ENCODE measurements at places on chromosomes 7 and 10.

DNA sequence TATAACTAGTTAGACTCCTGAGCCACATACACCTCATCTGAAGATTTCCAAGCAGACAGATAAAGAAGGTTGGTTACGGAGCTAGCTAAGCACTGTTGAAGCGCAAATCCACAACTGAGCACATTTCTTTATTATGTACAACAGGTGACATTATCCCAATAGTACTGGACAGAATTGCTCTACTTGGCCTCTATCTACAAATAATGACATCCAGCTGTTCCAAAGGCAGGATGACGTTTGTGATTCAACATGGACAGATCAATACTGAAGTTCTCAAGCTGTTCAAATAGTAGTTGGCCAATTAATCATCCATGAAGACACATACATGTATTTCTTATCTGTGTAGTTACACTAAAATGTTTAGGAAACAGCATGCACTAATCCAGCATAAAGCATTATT, 101.0 kb downstream of the UBE2H start:
- DNase-seq = no peak

GRCh38 chr7:132915647-132916046, 166.2 kb downstream of the CHCHD3 start:
- no peak for DNase-seq

- no peak for DNase-seq
These were observed 46.4 kb downstream of the AOAH start for GRCh38 chr7:36677769-36678437.

- DNase-seq = no peak
These were observed 40.5 kb downstream of the PDE6C start for GRCh38 chr10:93652857-93653256.

- no peak for DNase-seq
These were observed 265.9 kb upstream of the DGKB start for GRCh38 chr7:15168489-15168888.

DNA sequence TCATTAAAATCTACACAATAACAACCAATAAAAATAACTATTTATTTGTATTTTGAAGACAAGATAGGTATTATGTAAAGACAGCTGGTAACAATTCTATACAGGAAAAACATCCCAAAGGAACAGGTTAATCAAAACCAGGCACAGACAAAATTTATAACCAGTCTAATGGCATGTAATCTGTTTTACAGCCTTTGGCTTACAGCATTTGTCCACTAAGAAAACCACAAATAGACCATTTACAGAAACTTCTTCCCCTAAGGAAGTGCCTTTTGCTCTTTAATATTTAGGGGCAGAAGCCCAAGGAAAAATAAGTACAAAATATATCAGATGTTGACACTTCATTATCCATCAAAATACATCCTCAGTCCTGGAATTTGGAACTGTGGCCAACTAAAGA, 65.0 kb downstream of the SVIL start:
- no peak for DNase-seq

GRCh38 chr7:31104361-31105255, 52.5 kb downstream of the ADCYAP1R1 start:
- DNase-seq = peak; percentile 30

DNA sequence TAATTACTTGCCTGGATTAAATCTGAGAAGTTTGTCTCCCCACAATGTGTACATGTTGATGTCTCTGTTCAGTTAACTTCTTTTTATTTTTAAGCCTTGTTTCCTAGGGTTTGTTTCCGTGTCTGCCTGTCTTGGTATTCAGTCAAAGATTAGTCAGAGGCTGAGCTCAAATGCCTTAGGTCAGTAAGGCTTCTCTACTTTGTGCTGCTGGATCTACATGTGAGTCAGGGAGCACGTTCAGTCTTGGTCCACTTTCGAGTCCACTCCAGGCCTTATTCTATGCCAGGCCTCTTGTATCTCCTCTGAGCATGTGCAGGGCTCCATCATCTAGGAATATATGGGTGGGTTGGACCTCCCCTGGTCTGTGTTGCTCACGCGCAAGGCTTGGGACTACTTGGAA, 93.3 kb upstream of the FZD8 start:
- no peak for DNase-seq

DNA sequence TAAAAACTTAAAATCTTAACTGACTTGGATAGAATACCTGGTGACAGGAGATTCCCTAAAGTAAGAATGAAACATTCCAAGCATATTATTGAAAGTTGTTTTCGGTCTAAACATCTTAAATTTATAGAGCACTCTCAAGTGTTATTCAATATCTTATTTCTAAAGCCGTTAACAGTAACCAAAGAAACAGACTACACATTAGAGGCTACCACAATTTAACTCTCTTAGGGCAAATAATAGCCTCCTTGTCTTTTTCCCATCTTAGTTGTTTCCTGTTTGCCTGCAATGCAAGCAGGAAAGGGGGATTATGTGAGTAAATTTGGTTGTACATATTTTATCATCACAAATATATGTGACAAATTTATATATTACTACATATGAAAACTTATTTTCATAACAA, 31.4 kb downstream of the NAPEPLD start:
- no peak for DNase-seq

DNA sequence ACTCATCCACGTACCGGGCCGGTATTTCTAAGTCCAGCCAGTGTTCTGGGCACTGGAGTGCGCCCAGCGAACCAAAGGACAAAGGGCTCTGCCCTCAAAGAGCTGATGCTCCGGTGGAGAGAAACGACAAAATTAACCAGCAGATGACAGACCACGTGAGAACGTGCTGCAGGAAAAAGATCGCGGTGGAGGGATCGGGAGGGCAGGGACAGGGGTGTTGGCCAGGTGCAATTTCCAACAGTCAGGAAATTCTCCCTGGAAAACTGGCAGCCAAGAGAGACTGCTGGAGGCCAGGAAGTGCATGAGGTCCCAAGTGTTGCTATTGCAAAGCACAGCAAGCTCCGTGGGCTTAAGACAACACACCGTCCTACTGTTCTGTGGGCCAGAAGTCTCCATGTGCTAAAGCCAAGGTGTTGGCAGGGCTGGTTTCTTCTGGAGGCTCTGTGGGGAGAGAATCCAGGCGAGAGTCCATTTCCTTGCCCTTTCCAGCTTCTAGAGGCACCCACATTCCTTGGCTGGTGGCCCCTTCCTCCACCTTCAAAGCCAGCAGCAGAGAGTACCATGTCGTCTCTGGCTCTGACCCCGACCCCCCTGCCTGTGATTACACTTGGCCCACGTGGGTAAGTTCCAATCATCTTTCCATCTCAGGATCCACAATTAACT, 21.3 kb upstream of the AMZ1 start:
- no peak for DNase-seq

DNA sequence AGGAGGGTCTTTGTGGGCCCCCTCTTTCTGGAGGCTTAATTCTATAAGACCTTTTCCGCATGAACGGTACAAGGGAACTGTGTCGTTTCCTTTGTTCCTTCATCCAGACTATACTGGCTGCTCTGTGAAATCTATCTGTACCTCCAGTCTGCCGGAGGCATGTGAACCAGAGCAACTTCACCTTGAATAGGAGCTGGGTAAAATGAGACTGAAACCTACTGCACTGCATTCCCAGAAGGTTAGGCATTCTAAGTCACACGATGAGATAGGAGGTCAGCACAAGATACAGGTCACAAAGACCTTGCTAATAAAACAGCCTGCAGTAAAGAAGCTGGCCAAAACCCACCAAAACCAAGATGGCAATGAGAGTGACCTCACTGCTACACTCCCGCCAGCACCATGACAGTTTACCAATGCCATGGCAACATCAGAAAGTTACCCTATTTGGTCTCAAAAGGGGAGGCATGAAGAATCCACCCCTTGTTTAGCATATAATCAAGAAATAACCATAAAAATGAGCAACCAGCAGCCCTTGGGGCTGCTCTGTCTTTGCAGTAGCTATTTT, 36.8 kb upstream of the INPP5F start:
- DNase-seq = no peak

DNA sequence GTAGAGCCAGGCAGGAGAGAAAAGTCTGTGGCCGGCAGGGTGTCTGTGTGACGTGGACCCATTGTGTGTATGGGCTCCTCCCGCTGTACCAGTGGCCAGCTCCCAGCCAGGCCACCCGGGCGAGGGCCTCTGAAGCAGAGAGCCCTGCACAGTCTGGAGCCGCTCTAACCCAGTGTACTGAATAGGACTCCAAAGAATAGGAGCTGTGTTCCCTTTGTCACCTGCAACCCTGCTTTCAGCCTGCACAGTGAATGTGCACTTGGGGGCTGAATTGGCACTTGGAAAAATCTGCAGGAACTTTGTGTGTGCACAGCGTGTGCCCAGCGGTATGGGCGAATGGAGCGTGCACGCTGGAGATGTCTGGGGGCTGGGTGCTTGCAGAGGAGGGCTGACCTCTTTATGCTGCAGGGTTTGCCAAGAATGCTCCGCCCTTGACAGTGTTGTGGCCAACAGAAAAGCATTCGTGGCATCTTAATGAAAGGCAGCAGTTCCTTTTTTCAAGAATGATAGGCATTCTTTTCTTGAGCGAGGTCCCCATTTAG, 216.2 kb downstream of the AUTS2 start:
- DNase-seq = no peak

GRCh38 chr7:33485747-33486493, 356.6 kb downstream of the BBS9 start:
- no peak for DNase-seq

DNA sequence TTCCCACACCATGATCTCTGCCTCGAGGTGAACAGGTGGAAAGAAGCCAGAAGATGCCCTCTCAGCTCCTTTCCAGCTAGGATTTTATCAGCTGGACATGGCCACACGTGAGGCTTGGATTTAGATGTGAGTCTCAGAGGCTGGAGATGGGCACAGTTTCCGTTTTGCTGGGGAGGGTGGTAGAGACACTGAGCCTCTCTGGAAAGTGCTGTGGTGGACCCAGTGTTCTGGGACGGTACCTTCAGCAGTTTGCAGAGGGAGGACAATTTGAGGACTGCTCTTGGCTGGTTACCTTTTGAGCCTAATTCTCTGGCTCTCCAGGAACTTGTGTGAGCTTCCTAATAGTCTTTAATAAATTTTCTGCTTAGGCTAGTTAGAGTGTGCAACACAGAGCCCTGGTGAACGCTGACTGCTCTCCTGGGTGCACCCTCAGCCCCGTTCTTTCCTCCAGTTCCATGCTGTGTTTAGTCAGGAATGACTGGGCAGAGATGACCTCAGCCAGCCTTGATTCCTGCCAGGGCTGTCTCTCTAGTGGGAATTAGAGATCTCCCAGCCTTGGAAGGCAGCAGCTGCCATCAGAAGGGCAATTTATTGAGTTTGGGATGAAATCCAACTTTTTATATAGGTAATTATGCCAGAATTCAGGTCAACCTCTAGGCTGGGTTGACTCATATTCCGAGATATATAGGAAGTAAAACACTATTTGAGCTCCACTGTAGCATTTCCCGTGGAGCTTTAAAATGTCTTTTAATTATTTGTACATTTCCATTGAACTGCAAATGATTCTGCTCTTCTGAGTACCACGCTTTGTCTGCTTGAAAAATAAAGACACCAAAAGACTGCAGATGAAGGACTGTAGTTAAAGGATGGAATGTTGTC, 103.9 kb downstream of the GATA3 start:
- peak; percentile 55 for DNase-seq

- DNase-seq = no peak
These were observed 12.7 kb downstream of the DHTKD1 start for GRCh38 chr10:12081470-12081869.

- no peak for DNase-seq
These were observed 21.5 kb downstream of the AKR1C8 start for GRCh38 chr10:5163487-5163886.

GRCh38 chr7:54253036-54253373, 289.2 kb upstream of the VSTM2A start:
- DNase-seq = no peak

DNA sequence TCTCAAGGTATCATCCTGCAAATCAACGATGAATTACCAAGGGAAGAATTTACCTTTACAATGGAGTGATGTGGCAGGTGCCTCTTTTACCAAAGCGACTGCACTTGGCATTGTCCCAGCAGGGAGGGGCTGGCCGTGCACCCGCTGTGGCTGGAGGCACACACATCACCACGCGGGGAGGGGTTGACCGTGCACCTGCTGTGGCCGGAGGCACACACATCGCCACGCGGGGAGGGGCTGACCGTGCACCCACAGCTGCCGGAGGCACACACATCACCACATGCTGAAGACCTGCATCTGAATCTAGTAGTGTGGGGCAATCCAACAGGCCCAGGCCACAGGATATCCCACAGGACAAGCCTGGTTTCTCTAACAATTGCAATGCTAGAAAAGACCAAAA, 493.5 kb downstream of the DNAJB6 start:
- DNase-seq = no peak

- no peak for DNase-seq
These were observed 372.8 kb upstream of the CELF2 start for GRCh38 chr10:10644676-10645385.

Measured in NCI-H446 (cell line).